ENCODE measurements at places on chromosomes 1 and 21. TPM values are rescaled to one million over a fixed set of nuclear protein-coding genes. Genes with fewer than 3 reads are reported as not detected.

GRCh38 chr1:208247696-208248095 lies 3.5 kb upstream of the PLXNA2 start:
- no peak for DNase-seq
- H3K4me1 ChIP-seq, result peaks cover 13% of the 10 kb centered on the region
- H3K4me3 ChIP-seq, result no peak overlapping the region
- H3K36me3 ChIP-seq, result no peaks in the 10 kb centered on the region

GRCh38 chr1:26826261-26827105 lies at the start of gene ZDHHC18:
TSS of gene ZDHHC18 (plus strand) at chr1:26826688. CDS start at chr1:26826805, 117 bp downstream.
- H3K27ac ChIP-seq, result peak within 1 kb of the TSS; percentile 80
- peaks cover 13% of the 10 kb centered on the region for H3K36me3 ChIP-seq
- H3K4me3 ChIP-seq, result peak within 1 kb of the TSS; percentile 90
- H3K4me1 ChIP-seq, result peaks cover 49% of the 10 kb centered on the region
- H3K27me3 ChIP-seq, result no peaks in the 10 kb centered on the region

DNA sequence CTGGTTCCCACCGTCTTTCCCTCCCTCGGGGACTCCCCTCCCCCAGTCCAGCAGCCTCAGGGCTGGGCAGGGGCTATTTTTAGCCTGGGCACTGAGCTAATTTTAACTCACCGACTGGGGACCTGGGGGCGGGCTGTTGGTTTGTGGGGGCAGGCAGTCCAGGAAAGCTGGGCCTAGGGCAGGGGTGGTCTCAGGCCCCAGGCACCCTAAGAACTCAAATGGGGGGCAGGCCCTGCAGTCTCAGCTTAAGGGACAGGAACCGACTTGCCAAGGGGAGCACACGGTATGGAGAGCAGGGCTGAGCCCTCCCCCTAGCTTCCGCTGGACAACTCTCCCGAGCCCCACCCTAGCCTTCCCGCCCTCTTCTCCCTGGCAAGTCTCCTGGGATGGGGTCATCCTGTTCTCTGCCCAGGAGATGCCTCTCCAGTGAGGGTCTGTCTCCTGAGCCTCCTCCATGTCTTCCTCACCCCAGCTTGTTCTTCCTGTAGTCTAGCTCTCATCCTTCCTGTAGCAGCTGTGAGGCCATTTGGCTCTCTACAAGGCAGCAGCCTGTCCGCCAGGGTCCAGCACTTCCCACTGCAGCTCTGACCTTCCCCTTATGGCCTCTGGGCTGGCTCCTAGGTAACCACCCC lies 10.1 kb downstream of the MEF2D start:
- H3K36me3 ChIP-seq, result peaks cover 34% of the 10 kb centered on the region
- no peak for DNase-seq

The CNIH3 gene
- 1.8 TPM for total RNA-seq

DNA sequence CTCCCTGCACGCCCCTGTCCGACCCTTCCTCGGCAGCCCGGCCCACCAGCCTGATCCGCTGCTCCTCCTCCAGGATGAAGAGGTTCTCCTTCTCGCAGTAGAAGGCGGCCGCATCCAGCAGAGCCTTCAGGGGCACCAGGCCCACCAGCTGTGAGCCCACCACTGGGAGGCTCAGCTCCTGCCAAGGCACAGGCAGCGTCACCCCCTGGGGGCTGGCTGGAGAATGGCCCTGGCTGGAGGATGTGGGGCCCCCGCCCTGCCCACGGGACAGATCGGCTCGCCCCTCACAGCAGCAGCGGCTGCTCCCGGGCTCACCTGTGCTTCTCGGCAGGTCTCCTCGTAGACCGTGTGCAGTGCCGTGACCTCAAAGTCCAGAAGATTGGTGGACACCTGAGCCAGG lies 5.3 kb downstream of the FTCD start:
- no peaks in the 10 kb centered on the region for H3K36me3 ChIP-seq
- H3K27ac ChIP-seq, result no peak overlapping the region
- no peak for DNase-seq
- H3K4me3 ChIP-seq, result no peak overlapping the region
- H3K4me1 ChIP-seq, result peaks cover 2% of the 10 kb centered on the region
- no peaks in the 10 kb centered on the region for H3K27me3 ChIP-seq

DNA sequence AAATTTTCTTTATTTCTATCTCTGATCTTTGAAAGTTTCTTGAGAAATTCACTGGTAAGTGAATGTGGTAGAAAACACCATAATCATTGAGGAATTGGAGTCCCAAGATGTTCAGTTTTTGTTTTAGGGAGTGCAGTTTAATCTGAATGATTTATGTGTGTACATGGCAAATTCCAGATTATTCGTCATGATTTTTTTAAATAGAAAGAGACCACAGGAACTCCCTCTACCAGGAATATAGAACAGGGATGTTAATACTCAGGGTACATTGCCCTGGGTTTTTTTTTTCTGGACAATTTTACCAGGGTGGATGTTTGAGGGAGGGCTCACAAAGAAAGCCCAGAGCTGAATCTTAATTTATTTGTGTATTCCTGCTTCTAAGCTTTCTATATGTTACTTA lies 109.0 kb downstream of the VPS13D start:
- no peak overlapping the region for H3K27ac ChIP-seq
- H3K27me3 ChIP-seq, result no peaks in the 10 kb centered on the region
- no peak for DNase-seq

The SLC30A10 gene
- not detected for total RNA-seq

DNA sequence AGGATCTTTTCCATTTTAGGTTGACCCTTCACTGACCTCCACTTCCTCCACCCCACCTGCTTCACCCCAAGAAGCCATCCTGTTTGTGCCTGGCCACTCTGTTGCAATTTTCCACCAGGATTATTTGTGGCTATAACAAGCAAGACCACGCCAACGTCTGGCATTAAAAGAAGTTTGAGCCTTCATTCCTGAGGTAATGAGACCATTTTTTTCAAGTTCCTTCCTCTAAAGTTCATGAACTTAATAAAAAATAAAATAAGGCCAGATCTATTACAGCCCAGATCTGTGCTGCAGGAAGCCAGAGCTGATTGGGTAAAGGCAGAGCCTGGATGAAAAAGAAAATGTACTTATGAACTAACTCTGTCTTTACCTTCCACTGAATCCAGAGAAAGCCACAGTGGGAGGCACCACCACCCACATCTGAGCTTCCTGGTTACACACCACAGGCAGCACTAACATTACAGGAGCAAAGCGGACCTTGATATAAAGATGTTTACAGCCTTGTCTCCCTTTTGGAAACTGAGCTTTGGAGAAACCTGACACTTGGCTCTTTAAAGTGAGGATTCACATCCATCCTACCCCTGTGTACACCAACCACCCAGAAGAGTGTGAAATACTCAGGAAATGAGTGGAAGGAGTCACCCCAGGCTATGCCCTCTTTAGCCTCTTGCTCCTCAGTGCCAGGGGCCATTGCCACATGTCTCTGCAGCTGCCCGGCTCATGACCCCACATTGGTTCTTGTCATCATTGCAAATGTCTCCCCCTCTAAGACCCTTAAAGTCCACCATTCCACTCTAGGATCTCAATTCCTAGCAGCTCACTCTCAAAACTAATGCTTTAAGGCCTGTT lies 293.6 kb downstream of the PLPP3 start:
- H3K27ac ChIP-seq, result no peak overlapping the region
- H3K4me1 ChIP-seq, result no peaks in the 10 kb centered on the region
- H3K27me3 ChIP-seq, result no peaks in the 10 kb centered on the region
- no peaks in the 10 kb centered on the region for H3K36me3 ChIP-seq
- no peak for DNase-seq

The SYT11 gene
- 3.3 TPM for total RNA-seq

The FGR gene
- total RNA-seq, result 28.8 TPM

DNA sequence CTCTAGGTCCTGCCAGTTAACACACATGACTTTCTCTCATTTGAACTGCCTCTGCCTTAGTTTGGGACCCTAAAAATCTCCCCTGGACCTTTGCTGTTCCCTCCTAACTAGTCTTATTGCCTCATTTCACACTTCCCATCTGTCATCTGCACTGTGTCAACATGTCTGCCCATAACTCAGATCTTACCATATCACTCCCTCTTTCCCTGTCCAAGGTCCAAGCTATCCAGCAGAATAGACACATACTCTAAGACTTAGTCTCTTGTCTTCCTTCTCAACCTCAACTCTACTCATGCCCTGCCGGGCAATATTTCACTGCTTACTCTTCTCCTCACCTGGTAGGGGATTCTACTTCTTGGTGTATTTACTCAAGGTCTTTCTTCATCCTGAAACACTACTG lies 79.5 kb upstream of the DAB1 start:
- H3K36me3 ChIP-seq, result no peaks in the 10 kb centered on the region
- H3K27ac ChIP-seq, result no peak overlapping the region
- H3K4me3 ChIP-seq, result no peak overlapping the region
- no peaks in the 10 kb centered on the region for H3K27me3 ChIP-seq
- H3K4me1 ChIP-seq, result no peaks in the 10 kb centered on the region

DNA sequence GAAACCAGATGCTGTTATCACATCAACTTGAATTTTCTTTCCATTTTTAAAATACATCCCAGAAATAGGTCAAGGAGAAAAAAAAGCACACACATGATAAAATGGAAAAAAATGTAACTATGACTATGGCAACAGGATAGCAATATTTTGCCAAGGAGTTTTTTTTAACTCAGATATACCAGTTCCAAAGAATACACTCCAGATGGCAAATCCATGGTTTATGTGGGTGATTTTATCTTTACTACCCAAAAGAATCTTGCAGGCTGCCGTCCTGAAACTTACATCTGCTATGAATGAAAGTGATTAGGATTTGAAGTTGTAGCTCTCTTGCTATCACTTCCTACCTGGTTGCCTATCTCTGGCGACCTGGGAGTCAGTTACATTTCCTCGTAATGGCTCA lies 91.0 kb upstream of the PLPPR4 start:
- no peak overlapping the region for H3K27ac ChIP-seq
- peaks cover 3% of the 10 kb centered on the region for H3K27me3 ChIP-seq
- no peaks in the 10 kb centered on the region for H3K36me3 ChIP-seq
- H3K4me1 ChIP-seq, result no peaks in the 10 kb centered on the region

GRCh38 chr1:44261962-44262361 lies 48.7 kb downstream of the DMAP1 start:
- peaks cover 12% of the 10 kb centered on the region for H3K36me3 ChIP-seq
- H3K27me3 ChIP-seq, result no peaks in the 10 kb centered on the region
- DNase-seq, result no peak
- H3K4me3 ChIP-seq, result no peak overlapping the region

DNA sequence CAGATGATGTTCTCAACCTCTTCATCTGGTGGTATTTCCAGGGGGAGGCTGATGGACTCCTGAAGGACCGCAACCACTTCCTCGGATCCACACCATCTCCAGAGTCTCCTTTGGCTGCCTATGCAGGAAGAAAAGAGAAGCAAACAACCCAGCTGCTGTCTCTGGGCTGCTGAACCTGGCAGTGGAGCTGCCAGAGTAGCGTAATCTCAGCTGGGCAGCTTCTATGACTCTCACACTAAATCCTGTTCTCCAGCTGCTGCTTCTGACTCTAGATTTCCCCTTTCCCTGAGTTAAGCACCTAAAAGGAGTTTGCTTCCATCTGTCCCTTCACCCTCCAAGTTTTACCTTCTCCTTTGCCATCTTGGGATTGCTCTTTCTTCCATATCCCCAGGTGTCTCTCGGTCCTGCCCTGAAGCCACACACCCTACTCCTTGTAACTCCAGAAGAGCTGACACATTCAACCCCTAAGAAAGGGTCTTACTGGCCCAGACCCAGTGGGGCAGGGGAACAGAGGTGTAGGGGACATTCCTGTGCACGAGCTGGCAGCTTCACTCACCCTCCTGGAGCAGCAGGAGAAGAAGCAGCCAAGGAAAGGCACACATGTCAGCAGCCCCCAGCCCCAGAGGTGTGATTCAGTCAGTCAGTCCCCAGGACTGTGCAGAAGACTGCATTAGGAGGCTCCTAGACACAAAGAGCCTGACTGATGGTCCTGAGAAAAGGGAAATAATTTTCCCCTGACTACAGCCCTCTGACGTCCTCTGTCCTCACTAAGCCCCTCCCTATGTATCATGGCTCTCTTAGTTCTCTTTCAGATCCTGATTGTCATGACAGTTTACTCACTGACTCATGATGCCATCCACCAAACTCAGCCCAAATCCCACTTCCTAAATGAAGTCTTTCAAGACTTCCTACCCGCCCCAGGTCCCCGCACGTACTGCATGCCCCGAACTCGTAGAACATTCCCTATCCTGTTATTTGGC lies at the start of gene SLAMF9:
Gene SLAMF9 (minus strand): TSS at position 702 of the 980 bp plus-strand sequence. CDS start 100 bp downstream, at position 602.
- no peaks in the 10 kb centered on the region for H3K36me3 ChIP-seq
- DNase-seq, result no peak
- H3K4me3 ChIP-seq, result no peak within 1 kb of the TSS
- H3K27ac ChIP-seq, result peak within 1 kb of the TSS; percentile 2
- no peaks in the 10 kb centered on the region for H3K4me1 ChIP-seq
- H3K27me3 ChIP-seq, result peaks cover 31% of the 10 kb centered on the region

DNA sequence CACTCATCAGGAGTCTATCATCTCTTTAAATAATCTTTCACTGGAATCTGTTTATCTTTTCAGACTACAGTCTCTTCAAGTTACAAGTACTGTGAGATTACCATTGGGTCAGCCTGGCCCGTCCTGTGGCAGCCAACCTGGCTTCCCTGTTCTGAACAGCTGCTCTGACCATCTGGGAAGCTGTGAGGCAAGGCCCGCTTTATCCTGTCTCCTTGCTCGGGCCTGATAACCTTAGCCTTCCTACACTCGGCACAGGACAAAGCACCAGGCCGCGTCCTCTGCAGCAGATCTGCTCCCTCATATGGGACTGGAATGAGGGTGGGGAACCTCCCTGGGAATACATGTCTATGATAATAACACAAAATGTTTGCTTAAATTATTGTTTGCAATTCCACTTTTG lies 113.3 kb downstream of the PTPN14 start:
- peaks cover 7% of the 10 kb centered on the region for H3K4me1 ChIP-seq
- peaks cover 4% of the 10 kb centered on the region for H3K27me3 ChIP-seq
- no peaks in the 10 kb centered on the region for H3K36me3 ChIP-seq

- DNase-seq, result no peak
- H3K27me3 ChIP-seq, result peaks cover 14% of the 10 kb centered on the region
- no peak overlapping the region for H3K4me3 ChIP-seq
- no peaks in the 10 kb centered on the region for H3K36me3 ChIP-seq
Measured at GRCh38 chr1:208681878-208682663, 437.9 kb upstream of the PLXNA2 start.

- H3K4me1 ChIP-seq, result no peaks in the 10 kb centered on the region
- no peaks in the 10 kb centered on the region for H3K36me3 ChIP-seq
- no peak overlapping the region for H3K4me3 ChIP-seq
- no peak overlapping the region for H3K27ac ChIP-seq
- peaks cover 3% of the 10 kb centered on the region for H3K27me3 ChIP-seq
Measured at GRCh38 chr1:12549460-12550349, 68.3 kb downstream of the DHRS3 start.

Data from activated B cell treated with CpG ODN at 0.5 μM for 24 hours (primary cell).